ENCODE measurements at places on chromosomes 7 and 10.

DNA sequence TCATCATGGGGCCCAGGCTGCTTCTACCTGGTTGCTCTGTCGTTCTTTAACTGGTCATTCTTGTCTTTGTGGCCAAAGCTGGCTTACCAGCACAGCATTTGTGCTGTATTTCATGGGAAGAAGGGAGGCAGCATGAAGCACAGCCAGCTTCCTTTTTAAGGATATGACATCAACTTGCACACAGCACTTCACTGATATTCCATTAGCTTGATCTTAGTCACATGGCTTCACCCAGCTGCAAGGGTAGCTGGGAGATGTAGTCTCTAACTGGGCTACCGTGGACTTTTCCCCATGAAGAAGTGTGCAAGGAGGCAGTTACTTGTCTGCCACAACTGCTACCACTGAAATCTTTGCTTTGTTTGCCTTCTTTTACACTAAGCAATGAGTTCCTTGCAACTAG lies 525.2 kb downstream of the LRMDA start:
- DNase-seq = no peak

GRCh38 chr10:33573606-33574005 lies 239.1 kb upstream of the NRP1 start:
- DNase-seq = no peak

GRCh38 chr10:4270116-4270515 lies 485.1 kb upstream of the KLF6 start:
- DNase-seq = no peak

- DNase-seq = no peak
Observed at GRCh38 chr7:29564496-29565223, 1.0 kb downstream of the PRR15 start.

DNA sequence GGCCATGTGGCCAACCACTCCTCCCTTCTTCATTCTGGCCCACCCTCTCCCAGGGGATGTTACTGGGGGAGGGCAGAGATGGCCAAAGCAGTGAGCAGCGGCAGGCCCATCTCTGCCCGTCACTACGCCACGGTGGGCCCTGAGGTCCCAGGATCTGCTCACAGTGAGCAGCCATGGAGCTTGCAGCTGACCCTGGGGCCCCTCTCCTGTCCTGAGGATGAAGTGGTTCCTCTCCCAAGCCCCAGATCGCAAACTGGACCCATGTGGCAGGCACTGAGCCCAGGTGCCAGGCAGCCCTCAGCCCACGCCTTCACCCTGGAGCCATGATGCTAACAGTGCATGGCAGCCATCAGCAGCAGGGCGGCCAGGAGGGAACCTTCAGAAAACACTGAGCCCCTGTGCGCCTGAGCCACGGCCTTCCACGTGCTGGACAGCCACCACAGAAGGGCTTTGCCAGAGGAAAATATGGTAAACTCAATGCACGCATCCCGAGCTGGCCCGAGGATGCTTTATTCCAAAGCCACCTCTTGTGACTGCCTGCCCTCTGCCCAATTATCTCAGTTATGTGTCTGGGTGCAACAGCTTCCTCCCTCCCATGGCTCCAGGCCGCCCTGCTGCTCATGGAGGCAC lies 485.7 kb downstream of the PTPRN2 start:
- no peak for DNase-seq

DNA sequence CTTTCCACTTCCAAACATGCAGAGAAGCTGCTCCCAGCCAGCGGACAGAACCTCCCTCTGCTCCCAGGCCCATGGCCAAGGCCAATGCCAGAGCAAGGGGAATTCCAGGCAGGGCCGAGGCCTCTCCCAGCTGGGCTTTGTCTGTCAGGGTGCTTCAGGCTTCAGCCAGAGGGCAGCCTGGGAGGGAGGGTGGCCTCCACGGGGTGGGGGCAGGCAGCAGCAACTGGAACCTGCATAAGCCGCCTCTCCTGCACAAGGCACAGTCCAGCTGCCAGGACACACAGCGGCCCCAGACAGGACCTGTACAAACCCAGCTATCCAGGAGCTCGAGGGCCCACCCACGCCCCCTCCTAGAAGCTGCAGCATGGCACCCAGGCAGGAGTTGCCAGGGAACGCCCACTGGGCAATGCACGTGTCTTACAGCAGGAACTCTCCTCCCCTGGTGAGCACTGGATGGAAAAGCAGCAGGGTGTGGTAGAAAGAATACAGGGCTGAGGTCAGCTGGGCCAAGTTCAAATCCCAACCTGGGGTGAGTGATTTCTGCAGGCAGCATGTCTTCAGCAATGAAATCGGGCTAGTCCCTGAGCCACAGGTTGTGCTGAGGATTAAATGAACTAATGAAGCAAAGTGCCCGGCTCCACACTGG lies 7.6 kb downstream of the FAM53B start:
- DNase-seq = no peak

DNA sequence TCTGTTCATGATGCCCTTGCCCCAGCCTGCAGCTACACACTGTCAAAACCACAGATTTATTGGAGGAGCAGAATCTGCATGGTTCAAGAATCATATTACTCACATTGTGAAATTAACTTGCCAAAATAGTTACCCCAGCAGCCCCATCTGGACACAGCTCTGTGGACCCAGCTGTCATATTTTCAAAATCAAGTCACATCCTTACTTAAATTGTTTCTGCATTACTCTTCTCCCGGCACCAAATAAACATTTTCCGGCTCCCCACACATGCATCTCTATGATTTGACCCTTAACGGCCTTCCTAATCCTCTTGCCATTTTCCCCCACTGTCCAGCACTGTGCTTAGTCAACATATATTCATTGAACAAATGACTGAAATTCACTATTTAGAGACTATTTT lies 43.8 kb upstream of the GPR26 start:
- DNase-seq = no peak

GRCh38 chr7:117916309-117916708 lies 43.1 kb upstream of the CTTNBP2 start:
- DNase-seq = no peak

- no peak for DNase-seq
Observed at GRCh38 chr7:38317515-38317914, 44.1 kb upstream of the TARP start.

DNA sequence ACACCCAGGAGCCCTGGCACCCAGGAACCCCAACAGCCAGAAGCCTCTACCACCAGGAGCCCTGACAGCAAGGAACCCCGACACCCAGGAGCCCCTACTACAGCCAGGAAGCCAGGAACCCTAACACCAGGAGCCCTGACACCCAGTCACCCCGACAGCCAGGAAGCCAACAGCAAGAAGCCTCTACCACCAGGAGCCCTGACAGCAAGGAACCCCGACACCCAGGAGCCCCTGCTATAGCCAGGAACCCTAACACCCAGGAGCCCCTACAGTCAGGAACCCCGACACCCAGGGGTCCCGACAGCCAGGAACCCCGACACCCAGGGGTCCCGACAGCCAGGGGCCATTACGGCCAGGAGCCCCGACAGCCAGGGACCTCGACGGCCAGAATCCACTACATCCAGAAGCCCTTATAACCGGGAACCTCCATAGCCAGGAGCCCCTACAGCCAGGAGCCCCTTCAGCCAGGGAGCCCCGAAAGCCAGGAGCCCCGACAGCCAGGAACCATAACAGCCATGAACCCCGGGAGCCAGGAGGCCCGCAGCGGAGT lies 440 bp upstream of the GLRX3 start:
- DNase-seq = no peak

DNA sequence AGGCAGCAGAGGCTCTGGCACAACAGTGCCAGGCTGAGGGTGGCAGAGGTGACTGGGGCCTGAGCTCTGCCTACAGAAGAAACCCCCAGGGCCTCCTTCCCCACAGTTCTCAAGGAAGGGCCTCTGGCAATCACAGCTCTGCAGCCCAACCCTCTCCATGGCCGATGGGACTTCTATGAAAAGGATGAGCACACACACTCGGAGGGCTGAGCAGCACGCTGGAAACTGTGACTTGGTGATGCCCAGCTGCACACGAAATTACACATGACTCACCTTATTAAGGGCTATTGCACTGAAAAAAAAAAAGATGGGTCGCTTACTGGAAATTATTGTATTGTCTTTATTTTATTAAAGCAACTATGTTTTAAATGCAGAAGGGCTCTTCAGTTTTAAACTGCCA lies 42.9 kb upstream of the LRRC18 start:
- no peak for DNase-seq

DNA sequence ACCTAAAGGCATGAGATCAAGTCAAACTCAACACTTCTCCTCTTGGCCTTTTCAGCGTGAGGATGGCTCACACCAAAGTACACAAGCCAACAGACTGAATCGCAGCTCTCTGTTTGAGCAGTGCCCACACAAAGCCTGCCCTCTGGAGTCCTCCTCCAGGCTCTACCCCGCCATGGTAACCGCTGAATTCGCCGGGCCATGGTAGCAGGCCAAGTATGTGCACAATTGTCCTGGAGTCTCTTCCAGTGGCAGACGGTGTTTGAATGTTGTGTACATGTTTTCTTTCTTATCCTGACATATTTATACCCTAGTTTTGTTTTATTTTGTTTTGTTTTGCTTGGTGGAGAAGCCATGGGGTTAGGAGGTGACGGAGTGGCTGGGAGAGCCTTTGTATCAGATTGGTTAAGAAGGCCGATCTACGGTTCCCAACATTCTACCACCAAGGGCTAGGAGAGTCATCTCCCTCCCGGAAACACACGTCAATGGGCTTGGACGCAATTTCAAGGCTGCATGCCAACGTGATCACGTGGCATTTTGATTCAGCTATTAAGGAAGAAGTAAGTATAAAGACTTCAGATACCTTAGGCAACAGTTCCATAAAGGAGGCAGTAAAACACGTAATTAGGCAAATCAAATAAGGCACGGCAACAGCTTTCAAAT lies 12.1 kb upstream of the SHH start:
- no peak for DNase-seq

DNA sequence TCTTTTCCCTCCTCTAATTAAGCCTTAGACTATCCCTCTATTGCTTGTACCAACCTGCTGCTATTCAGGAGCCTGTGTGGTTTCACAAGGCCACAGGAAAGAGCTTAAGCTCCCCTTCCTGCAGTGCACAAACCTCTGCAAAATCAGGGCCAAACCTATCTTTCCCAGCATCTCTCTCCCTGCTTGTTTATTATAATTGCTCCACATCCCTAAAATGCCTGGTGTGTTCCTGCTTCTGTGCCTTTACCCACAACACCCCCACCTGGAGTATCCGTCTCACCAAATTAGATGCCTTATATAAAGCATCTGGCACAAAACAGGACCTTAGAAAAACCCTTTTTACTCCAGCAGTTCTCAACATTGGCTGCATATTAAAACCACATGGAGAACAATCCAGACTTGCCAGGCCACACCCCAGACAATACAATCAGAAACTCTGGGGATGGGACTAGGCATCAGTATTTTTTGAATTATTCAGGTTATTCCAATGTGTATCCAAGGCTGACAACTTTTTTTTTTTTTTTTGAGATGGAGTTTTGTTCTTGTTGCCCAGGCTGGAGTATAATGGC lies 16.7 kb downstream of the SEC31B start:
- DNase-seq = no peak
